ENCODE measurements at places on chromosomes 5 and 9.

GRCh38 chr5:72149742-72150141, 42.5 kb downstream of the MAP1B start:
- DNase-seq: no peak

GRCh38 chr5:72509401-72509800, 2.2 kb upstream of the ZNF366 start:
- no peak for DNase-seq

DNA sequence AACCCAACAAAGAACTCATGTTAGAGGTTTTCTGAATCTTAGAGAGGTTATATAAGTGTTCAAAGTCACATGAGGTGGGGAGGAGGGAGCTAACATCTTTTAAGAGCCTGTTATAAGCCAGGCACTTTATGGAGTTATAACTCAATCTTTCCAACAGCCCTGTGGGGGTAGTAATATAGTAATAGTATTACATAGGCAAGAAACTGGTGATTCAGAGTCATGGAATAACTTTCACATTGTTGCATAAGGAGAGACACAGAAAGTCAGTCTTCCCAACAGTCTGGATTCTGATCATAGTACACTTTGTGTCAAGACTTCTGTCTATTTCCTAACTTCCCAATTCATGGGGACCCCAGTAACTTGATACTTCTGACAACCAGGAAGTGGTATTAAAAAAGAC, 89.2 kb downstream of the ACER2 start:
- no peak for DNase-seq

- no peak for DNase-seq
These were observed 201.3 kb downstream of the MPDZ start for GRCh38 chr9:13078164-13078563.

DNA sequence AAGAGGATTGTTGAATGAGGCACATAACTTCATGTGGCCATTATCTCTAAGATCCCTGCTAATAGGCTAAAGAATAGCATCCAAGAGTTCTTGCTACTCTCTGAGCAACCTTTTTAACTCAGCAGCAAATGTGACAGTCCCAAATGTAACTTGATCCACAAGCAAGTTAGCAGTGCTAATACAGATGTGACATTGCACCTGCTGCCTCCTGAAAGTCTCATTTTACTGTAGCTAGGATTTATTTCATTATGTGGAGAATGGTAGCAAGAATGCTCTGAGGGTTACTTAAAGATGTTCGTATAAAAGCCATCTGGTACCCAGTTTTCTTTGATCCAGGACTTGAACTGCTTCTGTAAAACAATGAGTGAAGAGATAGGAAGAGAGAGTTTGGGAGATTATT, 45.8 kb downstream of the CDH10 start:
- no peak for DNase-seq

- DNase-seq: no peak
These were observed 70.4 kb upstream of the DAP start for GRCh38 chr5:10831419-10831818.

GRCh38 chr5:131224387-131225201, 39.3 kb upstream of the CDC42SE2 start:
- DNase-seq: no peak

DNA sequence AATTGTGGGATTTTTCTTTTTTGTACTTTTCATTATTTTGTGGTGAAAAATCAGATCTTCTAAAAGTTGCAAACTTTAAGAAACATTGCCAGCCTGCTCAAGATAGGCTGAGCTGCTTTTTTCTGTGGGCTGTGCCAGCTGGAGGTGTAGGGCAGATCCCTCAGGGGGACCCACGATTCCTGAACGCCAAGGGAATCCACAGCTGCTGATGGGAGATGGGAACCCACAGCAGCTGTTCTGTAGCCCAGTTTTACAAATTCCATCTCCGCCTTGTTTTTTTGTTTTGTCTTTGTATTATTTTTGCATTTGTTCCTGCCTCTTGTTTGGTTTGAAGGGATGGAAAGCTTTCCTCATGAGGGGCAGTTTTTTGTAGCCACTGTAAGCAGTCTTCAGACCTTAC, 91.0 kb downstream of the WWC1 start:
- no peak for DNase-seq

- no peak for DNase-seq
These were observed 5.8 kb downstream of the POU4F3 start for GRCh38 chr5:146344155-146345118.

- DNase-seq: no peak
These were observed 247.0 kb downstream of the TRPM3 start for GRCh38 chr9:70874451-70874850.

- DNase-seq: no peak
These were observed 77.5 kb downstream of the SPATA31C2 start for GRCh38 chr9:88060746-88061145.

GRCh38 chr5:137305971-137306602, 193.0 kb downstream of the SPOCK1 start:
- no peak for DNase-seq

DNA sequence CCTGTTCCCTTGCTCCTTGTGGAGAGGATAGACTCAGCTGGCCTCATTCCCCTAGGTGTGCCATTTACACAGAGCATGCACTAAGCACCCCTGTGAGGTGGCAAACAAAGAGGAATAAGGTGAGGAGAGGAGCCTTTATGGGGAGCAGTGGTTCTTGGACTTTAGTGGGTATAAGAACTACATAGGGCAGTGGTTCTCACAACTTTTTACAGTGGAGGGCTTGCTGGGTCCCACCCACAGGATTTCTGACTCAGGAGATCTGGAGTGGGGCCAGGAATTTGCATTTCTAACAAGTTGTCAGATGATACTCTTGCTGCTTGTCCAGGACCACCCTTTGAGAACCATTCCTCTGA, 42.0 kb downstream of the CSF1R start:
- DNase-seq: no peak

- no peak for DNase-seq
These were observed 308.9 kb downstream of the DTWD2 start for GRCh38 chr5:118679264-118679940.

DNA sequence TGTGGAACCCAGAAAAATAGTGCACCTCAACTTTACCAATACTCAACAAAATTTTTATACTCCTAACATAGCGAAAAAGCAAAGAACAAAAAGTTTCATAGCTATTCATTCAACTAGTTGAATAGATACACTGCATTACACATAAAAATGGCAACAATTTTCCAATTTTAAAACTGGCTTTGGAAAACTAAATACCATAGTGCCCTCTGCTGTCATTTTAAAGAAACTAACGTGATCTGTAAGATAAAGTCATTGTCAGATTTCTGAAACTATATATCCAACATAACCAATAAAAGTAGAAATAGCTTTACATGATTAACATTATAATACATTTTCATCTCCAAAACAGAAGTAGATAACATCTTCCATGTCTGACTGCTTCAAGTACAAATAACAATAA, 31.6 kb downstream of the DTWD2 start:
- no peak for DNase-seq

GRCh38 chr9:79817438-79818004, 245.8 kb downstream of the TLE4 start:
- DNase-seq: no peak

GRCh38 chr5:78056901-78057514, 237.5 kb downstream of the AP3B1 start:
- DNase-seq: no peak

- no peak for DNase-seq
These were observed 226.0 kb upstream of the ANKH start for GRCh38 chr5:15097552-15097951.

DNA sequence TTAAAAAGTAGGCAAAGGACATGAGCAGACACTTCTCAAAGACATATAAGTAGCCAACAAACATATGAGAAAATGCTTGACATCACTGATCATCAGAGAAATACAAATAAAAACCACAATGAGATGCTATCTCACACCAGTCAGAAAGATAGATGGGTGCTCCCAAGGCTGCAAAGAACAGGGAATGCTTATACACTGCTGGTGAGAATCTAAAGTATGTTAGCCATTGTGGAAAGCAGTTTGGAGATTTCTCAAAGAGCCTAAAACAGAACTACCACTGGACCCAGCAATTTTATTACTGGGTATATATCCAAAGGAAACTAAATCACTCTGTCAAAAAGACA, 154.2 kb downstream of the NDUFS4 start:
- DNase-seq: no peak

DNA sequence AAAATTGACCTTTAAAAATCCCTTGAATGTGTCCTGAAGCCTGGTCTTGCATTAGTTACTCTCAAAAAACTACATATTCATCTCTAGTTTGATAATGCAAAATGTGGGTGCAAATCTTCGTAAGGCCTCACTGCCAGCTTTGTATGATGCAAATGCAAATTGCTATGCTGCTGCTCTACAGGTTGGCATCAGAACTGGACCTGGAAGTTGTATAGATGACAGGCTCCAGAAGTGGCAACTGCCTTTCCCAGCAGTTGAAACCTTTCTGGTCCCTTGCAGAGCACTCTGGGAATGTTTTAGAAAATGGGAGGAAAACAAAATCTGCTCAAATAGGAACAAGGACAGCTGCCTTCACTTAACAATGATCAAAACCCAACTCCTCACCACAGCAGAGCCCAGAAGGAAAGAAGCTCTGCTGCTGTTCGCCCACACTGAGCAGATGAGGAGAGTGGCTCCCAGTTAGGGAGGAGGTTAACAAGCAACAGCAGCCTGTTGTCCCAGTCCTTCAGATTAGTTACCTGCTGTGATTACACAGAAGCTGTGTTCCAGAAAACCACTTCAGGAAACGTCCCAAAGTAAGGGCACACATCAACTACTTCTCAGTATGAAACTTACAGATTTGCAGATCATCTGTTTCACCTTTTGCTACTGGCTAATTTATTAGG, 93.5 kb downstream of the PLPP1 start:
- DNase-seq: no peak

DNA sequence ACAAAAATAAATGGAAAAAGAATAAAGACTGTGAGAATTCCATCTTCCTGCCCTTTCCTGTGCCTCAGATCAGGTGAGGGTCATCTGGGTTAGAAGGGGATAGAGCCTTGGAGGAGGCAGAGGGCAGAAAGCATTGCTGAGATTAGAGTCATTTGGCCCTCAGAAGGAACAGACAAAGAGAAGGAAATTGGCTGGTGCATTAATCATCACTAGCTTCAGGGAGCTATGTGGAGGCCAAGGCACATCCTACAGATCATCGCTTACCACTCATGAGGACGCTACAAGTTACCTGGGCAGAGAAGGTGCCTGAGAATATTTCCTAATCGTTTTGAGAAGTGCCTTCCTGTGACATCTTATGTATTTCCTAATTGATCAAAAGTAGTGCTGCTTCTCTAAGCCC, 74.5 kb downstream of the C7 start:
- DNase-seq: no peak

DNA sequence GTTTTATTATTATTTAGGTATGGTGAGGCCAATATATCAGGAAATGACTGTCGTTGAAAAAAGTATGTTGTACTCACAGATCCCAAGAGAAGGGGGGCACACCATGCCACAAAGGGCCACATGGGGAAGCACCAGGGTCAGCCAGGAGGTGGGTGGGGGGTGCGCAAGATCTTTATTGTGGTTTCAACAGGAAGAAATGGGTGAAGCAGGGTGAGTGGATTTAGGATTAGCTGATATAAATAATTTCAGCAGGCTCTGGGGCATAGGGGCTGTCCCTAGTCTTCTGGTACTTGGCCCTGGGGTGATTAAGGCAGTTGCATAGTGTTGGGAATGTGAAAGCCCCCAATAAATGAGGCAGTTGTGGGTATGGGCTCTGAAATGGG, 8.6 kb downstream of the PDCD1LG2 start:
- no peak for DNase-seq

GRCh38 chr9:72788966-72789735, 163.7 kb downstream of the ALDH1A1 start:
- DNase-seq: no peak

GRCh38 chr9:84823421-84824271, 154.1 kb downstream of the NTRK2 start:
- no peak for DNase-seq

DNA sequence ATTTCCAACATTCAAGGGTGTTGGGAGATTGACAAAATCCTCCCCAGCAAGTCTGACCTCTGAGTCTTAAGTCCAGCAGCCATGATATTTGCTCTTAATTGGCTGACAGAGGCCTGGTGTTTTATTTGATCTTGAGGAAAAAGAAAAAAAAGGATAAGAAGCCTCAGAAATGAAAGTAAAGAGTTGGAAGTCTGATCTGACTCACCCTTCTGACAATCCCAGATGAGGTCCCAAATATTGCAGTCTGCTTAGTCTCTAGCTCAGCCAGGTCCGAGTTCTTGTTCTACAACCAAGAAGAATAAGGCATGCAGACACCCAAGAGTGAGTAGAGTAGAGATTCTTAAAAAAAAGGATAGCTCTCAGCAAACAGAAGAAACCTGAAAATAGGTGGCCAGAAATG, 632.5 kb upstream of the ST8SIA4 start:
- DNase-seq: no peak

GRCh38 chr9:89792189-89793123, 187.6 kb downstream of the GADD45G start:
- DNase-seq: no peak

DNA sequence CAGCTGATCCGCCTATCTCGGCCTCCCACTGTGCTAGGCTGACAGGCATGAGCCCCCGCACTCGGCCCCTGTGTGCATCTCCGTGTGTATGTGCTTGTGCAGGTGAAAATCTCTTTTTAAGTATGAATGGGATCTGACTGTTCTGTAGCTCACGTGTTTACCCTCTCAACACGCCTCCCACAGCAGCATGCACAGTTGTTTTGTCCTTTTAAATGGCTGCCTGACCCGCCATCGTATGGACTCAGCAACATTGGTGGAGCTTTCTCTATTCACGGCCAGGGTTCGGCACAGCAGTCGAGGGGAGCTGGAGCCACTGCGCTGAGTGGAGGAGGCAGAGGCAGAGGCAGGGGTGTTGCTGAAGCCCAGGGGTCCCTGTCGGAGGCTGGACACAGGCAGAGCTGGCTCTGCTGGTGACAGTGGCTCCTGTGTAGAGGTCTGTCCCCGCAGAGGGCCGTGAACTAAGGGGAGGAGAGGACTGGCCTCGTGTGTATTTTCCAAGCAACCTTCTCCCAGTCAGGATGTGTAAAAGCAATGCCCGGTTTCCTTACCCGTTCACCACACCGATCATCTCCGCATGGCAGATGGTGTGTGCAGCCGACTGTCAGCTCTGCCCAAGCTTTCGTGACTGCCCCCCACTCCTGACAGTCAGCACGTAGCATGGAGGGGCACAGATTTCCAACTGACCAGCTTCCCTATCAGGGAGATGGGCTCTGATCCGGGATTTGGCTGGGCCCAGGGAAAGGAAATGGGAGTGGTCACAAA, 37.3 kb downstream of the MRPL36 start:
- DNase-seq: no peak

- no peak for DNase-seq
These were observed 110.5 kb downstream of the EPB41L4A start for GRCh38 chr5:112308608-112309007.

- no peak for DNase-seq
These were observed 1.9 kb downstream of the FBXO10 start for GRCh38 chr9:37574241-37574721.

All from left renal cortex interstitium (tissue), 4 donors.